ENCODE measurements at places on chromosomes 7 and 10.

DNA sequence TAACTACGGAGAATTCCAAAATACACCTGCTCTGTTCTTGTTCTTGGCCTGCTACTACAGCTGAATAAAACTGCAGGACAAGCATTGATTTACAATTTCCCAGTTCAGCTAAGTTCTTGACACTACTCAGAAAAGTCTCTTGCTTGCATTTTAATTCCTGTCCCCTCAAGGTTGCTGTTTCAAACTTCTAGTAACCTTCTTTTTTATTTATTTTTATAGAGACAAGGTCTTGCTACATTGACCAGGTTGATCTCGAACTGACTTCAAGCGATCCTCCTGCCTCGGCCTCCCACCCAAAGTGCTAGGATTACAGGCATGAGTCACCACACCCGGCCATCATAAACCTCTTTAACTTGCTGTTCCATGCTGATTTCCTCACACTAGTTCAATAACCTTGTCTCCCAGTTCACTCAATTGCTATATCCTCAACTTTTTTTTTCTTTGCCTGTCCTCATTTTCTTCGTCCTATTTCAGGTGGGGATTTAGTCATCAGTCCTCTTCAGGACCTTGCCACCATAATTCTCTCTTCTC lies 79.9 kb downstream of the ARHGAP21 start:
- no peak for ATAC-seq

GRCh38 chr10:26567351-26567721 lies 129.2 kb downstream of the APBB1IP start:
- no peak for ATAC-seq

- no peak for ATAC-seq
Measured at GRCh38 chr7:86928308-86928707, 131.1 kb downstream of the ELAPOR2 start.

- ATAC-seq, result no peak
Measured at GRCh38 chr7:9280088-9280487, 846.7 kb downstream of the NXPH1 start.

GRCh38 chr7:128270826-128271272 lies 29.8 kb downstream of the LEP start:
- no peak for ATAC-seq

DNA sequence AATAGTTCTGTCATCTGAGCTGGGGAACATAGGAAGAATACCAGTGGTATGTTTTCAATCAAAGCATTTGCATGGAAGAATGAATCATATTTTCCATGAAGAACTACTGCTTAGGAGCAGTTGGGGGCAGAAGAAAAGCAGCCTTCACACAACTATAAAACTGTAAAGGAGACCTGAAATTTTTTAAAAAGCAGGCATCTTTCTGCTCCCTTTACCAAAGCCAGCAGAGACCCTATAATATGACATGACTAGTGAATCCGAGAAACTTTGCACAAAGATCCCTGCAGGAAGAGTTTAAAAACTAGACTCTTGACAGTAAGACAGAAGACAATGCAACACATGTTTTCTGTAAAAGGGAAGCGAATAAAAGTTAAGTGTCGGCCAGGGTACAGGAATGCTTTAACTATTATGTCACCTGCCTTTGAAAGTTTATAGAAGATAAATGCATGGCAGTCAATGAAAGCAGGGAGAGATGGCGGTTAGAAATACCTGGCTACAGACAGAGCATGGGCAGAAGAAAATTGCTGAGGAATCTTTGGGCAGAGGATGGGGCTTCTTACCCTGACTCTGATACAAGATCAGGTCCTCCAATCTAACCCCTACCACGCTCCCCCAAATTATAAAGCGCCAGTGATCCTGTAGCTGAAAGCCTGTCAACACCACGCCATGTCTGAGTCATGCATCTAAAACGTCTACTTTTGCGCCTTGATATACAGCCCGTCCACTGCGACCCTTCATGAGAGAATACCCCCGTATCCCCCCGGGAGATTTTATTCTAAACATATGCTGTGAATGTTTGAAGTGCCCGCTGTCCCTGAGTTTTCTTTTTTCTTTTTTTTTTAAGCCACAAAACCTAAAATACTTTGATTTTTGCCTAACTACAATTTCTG lies 93.1 kb downstream of the GLI3 start:
- ATAC-seq, result no peak

DNA sequence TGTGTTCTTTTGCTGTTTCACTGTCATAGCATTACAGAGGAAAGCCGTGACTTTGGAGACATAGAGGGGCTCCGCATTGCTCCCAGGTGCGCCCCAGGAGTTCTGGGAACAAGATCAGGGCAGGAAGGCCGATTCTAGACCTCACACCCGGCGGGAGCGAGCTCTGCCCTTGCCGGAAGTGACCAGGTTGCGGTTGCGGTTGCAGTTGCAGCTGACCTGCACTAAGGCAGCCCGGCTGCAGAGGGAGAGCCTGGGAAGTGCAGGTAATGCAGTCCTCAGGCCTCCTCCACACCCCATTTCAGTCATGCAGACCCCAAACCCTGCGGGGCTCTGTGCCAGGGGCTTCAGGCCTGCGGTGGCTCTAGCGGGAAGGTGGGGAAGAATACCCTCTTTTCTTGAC lies 130.0 kb upstream of the LANCL2 start:
- no peak for ATAC-seq

GRCh38 chr7:12067156-12067831 lies 143.8 kb upstream of the TMEM106B start:
- peak; percentile 41 for ATAC-seq

DNA sequence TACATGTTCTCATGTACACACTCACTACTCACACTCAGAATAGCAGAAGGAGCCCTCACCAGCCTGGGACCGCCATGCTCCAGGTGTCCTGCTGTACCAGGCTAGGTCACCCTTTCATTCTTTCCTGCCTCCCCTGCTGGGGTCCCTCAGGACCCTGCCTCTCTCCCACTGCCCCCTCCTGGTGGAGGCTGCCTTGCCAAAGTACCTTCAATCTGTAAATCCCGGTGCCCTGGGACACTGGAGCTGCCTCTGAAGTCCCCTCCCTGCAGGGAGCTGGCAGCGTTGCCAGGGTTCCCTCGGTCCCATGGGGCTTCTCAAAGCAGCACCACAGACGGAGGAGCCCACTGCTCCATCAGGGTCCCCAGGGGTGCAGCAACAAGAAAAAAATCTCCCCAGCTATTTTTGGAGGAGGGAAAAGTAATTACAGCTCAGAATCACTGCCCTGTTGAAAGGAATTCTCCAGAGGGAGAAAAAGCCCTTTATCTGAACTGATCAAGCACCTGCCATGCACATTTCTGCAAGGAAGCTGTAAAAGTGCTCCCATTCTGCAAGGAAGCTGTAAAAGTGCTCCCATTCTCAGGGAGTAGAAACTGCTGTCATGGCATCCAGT lies 259.9 kb downstream of the PTPRN2 start:
- ATAC-seq, result no peak

DNA sequence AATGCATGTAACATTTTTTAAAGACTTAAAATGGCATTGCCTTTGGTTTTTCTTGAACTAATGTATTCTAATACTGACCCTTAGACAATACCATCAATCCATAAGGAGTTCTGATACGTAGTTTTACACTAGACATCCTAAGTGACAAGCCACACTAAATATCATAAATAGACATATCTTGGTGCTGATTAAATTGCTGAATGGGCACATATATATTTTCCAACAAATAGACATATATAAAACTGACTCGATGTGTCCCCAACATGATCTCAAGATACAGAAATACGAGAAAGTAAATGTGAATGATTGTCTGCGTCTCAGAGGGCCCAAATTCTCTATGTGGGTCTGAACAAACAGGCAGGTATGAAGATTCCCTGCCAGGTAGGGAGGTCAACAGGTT lies 99.8 kb downstream of the NEBL start:
- no peak for ATAC-seq

GRCh38 chr10:77036993-77037734 lies 600.4 kb downstream of the KCNMA1 start:
- ATAC-seq, result no peak

- ATAC-seq, result no peak
Measured at GRCh38 chr10:109341986-109342385, 581.3 kb downstream of the XPNPEP1 start.

GRCh38 chr10:28113202-28113601 lies 114.3 kb upstream of the ODAD2 start:
- no peak for ATAC-seq

- no peak for ATAC-seq
Measured at GRCh38 chr7:31027161-31027965, 24.7 kb upstream of the ADCYAP1R1 start.

GRCh38 chr10:378930-379704 lies 243.9 kb downstream of the ZMYND11 start:
- ATAC-seq, result no peak

DNA sequence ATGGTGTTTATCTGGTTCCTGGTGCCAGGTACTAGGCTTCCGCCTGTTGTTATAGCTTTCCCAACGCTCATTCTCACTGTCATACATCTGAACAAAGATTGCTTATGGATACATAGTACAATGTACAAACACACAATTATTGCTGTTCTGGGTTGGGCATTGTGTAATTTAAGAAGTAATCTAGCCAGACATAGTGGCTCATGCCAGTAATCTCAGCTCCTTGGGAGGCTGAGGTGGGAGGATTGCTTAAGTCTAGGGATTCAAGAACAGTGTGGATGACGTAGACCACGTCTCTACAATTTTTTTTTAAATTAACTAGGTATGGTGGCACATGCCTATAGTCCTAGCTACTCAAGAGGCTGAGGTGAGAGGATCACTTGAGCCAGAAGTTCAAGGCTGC lies 9.3 kb upstream of the CROT start:
- no peak for ATAC-seq

GRCh38 chr7:94655848-94656657 lies at the start of gene SGCE:
TSS of gene SGCE (minus strand) at chr7:94656133. CDS start at chr7:94656098, 35 bp downstream.
- no peak for ATAC-seq

DNA sequence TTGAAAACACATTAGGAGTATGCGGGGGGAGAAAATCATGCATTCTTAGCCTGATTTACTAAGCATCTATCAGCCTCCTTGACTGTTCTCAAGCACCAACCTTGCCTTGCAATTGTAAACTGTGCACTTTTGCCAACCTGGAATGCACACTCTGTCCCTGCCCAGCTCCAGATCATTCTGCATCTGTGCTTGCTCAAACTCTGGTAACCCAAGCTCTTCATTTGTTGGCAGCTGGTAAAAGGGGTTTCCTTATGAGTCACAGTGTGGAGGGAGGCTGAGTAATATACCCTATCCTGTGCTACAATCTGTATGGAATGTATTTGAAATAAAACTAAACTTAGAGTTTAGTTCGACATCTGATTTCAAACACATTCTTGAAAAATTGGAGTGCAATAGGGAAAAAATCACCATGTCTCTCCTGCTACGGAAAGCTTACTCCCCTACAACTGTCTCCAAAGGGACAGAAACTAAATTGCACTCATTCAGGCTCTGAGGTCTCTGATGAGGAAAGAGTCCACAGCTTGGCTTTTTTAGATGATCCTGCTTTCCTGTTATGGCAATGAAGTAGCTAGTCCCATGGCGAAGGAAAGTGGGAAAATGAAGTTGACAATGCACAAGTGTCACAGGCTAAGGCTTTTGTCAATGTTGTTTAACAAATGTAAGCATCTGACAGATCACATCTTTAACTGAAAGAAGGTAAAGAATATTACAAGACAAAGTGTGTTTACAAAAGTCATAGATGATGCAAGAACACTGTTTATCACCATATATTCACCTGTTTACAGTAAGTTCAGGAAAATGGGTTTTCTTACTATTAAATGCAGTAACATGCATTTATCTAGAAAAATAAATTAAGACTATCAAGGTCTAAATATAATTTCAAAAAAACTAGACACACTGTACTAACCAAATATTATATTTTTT lies 61.9 kb downstream of the TES start:
- peak; percentile 97 for ATAC-seq

GRCh38 chr7:96354881-96355280 lies 33.0 kb upstream of the SLC25A13 start:
- no peak for ATAC-seq

- no peak for ATAC-seq
Measured at GRCh38 chr10:23191764-23192711, at the start of gene PTF1A. TSS of gene PTF1A (plus strand) at chr10:23192312. CDS start at chr10:23192531, 219 bp downstream.

- no peak for ATAC-seq
Measured at GRCh38 chr7:47932016-47932415, 16.2 kb downstream of the PKD1L1 start.

DNA sequence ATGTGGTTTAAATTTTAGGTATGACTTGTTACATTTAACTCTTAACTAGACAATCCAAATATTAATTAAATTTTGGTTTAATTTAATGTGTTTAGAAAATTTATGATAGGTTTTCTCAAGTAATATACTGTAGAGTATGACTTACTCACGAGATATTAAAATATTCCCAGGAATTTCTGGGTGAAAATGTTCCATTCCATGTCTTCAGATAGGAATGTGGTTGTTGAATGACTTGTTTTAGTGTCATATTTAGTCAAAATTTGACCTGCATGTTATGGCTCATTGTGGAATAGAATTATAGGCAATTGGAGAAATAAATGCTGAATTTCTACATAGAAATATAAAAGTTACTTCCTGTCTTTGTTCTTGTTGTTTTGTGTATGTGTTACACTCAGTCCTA lies 46.7 kb downstream of the SHOC2 start:
- ATAC-seq, result no peak

Data from esophagus mucosa (tissue), 1 donor.